ENCODE measurements at places on chromosomes 1 and 21.

DNA sequence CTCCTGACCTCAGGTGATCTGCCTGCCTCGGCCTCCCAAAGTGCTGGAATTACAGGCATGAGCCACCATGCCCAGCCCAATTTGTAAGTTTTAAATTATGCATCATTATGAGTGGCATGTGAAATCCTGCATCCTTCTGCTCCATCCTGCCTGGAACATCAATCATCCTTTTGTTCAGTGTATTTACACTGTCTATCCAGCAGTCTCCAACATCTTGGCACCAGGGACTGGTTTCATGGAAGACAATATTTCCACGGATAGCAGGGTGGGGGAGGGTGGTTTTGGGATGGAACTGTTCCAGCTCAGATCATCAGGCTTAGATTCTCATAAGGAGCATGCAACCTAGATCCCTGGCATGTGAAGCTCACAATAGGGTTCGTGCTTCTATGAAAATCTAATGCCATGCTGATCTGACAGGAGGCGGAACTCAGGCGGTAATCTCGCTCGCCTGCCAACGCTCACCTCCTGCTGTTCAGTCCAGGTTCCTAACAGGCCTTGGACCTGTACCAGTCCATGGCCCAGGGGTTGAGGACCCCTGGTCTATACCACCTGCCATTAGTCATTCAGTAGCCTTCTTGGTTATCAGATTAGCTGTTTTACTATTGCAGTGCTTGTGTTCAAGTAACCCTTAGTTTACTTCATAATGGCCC is 22.2 kb upstream of the TCEA3 start:
- DNase-seq = no peak

DNA sequence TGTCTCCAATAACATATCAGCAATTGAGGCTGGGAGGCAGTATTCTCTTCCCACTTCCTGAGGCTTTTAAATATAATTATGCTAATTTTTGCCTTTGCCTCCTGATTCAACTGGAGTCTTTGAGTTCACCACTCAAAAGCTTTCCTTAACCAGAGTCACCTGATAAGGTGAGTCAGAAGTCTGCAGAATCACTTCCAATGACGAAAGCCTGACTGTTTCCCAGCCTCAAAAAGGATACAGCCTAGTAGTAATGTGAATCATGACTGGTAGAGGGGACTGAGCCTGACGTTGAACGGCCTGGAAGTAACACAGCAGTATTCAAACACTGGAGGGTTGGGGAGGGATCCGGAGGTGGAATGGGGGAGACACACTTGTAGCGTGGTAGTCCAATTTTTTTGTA is 10.4 kb upstream of the MRPL9 start:
- no peak for DNase-seq

DNA sequence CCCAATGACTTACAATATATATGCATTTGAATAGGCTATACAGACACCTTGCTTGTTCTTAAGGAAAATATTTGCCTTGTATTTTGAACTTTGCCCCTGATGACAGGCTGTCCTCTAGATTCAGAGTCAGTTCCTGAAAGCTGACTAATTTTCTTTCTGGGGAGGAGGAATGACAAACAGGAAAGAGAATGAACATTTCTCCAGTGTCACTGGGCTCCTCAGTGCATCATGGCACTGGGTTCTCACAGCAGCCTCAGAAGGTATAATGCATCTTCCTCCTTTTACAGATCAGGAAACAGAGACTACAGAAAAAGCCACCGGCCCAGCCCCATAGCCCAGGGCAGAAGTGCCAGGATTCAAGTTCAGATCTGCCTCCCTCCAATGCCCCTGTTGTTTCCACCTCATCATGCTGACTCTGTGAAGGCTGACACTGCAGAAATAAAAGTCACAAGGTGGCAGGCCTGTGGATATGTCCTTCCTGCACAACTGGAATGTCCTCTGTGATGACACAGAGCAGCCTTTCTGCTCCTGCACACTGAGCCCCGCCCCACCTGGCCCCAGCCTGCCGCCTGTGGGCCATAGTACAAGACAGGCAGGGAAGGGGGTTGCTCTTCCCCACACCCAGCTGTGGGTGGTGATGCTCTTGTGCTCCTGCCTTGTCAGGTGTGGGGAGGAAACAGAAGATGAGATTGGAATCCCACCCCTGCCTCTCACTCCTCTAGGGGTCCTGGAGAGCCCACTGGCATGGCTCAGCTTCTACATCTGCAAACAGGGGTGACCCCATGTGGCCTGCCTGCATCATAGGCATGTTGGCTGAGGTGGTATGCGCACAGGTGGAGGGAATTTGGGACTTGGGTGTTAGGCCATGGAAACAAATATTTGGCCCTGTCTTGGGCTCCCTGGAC is 6.4 kb downstream of the TTC22 start:
- DNase-seq = no peak

- DNase-seq = no peak
Observed at GRCh38 chr1:227940791-227941241, 6.9 kb downstream of the WNT9A start.

DNA sequence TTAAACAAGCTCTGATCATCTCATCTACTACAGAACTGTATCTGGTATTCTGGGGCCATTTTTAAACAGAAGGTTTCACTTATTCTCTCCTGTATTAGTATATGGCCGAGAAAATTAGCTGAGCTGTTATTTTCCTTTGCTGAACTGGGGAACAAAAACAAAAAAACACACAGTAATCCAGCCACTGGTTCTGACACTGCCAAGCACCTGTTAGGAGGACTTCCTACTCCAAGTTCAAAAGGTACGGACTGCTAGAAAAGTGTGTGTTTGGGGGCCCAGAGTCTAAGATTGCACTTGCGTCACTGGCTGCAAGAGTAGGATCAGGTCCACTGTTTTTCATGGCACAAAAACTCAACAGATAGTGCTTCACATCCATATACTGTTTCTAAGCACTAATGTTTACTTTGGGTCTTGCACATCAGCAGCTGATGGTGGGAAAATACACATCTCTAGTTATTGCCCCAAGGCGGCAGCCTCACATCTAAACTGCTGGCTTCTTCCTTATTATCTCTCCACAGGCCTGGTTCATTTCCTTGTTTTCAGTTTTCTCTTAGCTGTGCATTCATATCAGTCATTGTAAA is 226.1 kb downstream of the FGGY start:
- DNase-seq = no peak

- no peak for DNase-seq
Observed at GRCh38 chr1:67710417-67710816, 25.4 kb downstream of the GADD45A start.

DNA sequence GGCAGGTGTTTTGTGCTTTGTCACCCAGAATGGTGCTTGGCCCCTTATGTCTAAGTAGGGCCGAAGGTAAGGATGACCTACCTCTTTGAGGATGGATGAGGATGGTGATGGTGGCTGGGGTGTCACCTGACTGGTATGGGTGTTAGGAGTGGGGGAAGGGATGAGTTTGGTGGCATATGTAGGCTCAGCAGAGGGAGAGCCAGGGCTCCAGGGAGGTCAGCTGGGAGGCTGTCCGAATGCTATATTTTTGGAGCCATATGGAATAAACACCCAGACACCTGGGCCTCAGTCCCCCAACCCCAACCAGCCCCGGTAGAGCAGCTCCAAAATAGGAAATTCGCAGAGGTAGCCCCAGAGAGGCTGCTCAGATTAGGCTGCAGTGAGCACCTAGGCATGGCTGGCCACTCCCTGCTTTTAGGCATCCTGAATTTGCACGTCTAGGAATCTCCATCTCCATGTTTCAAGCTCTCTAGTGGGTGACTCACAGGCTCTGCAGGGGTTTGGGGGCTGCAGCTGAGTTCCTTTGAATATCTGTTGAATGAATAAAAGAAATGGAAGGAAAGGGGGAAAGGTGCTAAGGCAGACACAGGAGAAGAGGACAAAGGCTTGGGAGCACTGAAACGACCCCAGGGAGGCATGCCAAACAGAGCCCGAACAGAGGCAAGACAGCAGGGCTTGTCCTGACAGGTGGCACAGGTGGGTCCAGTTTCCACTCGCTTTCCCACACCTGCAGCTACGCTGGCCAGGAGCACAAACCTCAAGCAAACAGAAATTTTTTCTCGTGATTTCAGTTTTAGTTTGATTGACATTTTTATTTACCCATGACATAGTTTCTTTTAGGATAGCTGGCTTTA is 135.3 kb upstream of the EDN2 start:
- no peak for DNase-seq

DNA sequence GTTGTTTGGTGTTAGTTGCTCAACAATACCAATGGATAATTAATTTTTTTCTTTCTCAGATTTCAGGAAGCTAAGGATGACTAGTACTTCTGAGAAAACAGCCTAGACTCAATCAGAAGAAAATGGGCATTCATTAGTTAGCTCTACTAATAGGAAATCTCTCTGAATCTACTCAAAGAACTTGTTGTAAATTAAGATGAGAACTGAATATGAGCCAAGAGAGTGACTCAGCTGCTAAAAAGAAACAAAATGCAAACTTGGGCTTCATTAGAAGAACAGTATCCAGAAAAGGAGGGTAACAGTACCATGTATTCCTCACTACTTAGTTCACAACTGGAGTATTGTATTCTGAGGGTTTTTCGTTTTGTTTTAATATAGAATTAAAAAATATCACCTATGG is 12.5 kb downstream of the FOXJ3 start:
- no peak for DNase-seq

DNA sequence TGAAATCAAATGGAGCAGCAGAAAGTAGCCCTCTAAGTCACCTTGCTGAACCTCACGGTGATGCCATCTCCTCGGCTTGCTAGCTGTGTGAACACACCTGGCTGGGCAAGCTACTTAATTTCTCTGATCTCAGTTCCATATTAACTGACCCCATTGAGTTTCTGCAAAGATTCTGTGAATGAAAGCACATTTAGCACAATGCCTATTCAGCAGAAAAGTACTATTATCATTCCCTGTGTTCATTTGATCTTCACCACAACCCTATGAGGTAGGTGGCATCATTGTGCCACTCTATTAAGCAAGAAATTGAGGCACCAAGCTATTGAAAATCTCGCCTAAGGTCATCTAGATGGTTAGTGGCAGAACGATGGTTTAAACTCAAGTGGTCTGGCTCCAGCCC is 130.1 kb upstream of the HOOK1 start:
- DNase-seq = no peak

DNA sequence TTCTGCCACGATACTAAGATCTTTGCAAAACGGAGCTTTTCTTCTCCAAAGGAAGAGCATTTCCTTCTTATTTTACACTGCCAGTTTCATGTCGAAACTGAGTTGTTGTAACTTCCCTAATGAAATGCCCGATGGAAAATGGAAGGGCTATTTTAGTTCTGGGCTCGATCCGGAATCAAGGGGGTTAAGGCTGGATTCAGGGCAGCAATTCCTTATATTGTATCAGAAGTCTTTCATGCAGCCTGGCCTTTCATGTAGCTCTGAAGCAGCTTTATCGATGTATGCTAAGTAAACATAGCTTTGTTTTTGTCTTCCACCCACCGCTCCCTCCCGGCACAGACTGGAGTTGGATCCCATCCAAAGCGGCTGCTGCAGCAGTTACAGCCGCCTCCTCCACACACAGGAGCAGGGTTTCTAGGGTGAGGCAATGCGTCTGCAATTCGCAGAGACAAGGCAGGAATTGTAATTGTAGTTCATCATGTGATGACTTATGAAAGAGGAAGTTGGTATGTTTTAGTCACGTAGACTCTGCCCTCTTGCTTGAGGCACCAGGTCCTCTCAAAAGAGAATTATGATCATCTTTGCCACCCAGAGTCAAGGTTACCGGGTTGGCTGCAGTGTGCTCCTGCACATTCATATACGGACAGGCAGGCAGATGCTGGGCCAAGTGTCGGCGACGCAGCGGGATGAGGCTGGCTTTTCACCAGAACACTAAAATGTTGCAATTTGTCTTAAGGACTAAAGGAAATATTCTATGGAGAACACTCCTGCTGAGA is 2.6 kb upstream of the IRF2BP2 start:
- peak; percentile 95 for DNase-seq

- peak; percentile 16 for DNase-seq
Observed at GRCh38 chr1:84122780-84123382, 21.2 kb upstream of the PRKACB start.

Measured in HFF-Myc (cell line).